Posterior vena cava (tissue), 2 donors: ENCODE measurements at places on chromosomes 5 and 9. TPM values are rescaled to one million over a fixed set of nuclear protein-coding genes. Genes with fewer than 3 reads are reported as not detected.

The CDH9 gene
- not detected for total RNA-seq

- no peak for DNase-seq
Measured at GRCh38 chr5:97021416-97021815, 85.5 kb downstream of the LNPEP start.

The SLU7 gene
- 35.8 TPM for total RNA-seq

GRCh38 chr9:129894120-129894823 lies 59.0 kb downstream of the USP20 start:
- DNase-seq = no peak

The CXXC5 gene
- total RNA-seq = 48.9 TPM

DNA sequence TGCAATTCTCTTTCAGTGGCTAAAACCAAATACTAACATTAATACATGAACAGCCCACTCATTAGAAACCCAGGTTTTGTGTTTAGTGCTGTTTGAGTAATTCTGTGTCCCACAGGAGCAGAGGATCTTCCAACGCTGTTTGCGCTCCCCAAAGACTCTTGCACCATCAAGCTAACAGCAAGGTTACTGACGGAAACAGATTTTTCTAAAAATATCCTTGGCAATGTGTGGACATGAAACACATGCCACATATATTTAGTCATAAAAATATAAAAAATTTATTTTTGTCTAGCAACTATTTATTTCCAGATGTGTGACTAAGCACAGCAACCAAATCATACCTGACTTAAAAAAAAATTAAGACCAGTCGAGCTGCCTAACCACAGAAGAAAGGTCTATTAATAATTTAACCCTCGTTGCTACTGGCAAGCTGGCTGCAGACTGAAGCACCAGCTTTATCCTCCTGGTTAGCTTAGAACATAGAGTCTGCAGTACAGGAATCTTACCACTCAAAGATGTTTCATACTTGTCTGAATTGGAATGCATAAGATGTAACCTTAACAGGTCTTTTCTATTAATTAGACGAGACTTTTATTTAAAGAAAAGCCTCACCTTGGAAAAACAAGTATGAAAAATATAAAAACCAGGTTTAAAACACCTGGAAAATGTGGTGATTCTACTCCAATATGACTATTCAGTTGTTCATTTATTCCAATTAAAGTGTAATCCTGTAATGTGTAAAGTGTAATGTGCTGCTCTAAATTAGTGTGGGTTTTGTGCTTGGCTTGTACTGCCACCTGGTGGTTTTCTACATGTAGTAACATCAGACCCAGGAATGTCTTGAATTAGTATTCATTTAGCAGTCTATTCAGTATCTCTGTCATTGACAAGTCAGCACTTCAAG lies 272.5 kb downstream of the EPB41L4A start:
- no peak for DNase-seq

The INSL6 gene
- not detected for total RNA-seq

- no peak for DNase-seq
Measured at GRCh38 chr9:3517377-3518048, 8.3 kb downstream of the RFX3 start.

The FBXL7 gene
- 29.9 TPM for total RNA-seq

The SPATA6L gene
- total RNA-seq = 3.7 TPM

The PCDHGA5 gene
- total RNA-seq = 3.9 TPM

GRCh38 chr5:140498591-140498990 lies 48.9 kb upstream of the EIF4EBP3 start:
- DNase-seq = no peak

The FOXD4L5 gene
- not detected for total RNA-seq

GRCh38 chr5:71836559-71837112 lies 117.6 kb downstream of the CARTPT start:
- no peak for DNase-seq

DNA sequence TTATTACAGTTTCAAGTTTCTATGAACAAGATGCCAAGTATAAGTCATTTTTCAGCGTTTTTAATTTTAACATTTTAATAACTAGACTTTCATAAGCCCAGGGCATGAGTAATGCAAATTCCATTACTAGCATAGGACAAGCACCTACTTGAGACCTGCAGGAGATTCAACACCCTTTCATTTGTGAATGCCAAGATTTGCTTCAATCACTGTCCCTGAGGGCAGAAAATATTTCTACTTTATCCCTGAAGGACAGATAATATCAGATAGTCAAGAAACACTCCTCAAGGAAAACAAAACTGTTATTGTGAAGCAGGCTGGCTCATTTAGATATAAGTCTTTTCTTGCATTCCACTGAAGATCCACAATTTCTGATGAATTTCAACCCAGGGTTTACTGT lies 27.7 kb upstream of the ZNF622 start:
- DNase-seq = no peak

DNA sequence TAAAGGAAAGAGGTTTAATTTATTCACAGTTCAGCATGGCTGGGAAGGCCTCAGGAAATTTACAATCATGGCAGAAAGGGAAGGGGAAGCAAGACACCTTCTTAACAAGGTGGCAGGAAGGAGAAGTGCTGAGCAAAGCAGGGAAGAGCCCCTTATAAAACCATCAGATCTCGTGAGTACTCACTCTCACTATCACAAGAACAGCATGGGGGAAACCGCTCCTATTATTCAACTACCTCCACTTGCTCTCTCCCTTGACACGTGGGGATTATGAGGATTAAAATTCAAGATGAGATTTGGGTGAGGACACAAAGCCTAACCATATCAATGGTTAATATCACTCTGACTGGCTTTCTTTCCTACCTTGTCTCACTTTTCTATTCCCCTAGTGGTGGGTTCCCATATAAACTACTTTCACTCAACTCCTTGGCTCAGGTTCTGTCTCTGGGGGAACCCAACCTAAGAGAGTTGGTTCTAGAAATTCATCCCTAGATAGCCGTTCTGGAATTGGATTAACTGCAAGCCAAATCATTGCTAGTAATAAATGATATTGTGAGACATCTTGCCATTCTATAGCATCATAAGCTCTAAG lies 749.8 kb upstream of the GRAMD2B start:
- no peak for DNase-seq

The ESM1 gene
- total RNA-seq = 0.19 TPM

DNA sequence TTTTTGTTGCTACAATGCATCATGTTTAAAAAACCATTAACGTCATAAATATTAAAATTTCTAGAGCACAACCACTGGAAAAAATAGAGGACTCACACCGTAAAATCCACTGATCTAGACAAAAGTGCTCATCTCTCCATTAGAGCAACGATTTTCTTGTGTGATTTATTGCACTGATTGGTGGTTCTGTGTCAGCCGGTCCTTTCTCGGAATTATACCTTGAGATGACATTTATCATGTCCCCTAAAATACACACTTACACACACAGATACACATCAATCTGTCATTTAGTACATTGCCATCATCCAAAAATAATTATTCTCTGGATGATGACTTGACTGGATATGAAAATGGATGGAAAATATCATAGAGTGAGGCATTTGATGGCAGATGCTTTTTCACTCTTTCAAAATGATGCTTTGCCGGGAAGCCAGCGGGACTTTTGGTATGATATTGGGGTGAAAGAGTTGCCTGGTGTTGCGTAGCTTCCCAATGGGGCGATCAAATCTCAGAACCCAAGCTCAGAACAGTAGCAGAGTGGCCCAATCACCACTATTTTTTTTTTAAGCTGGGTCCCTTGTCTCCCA lies 226.6 kb downstream of the GAS1 start:
- DNase-seq = no peak

GRCh38 chr5:178546675-178547033 lies 43.5 kb downstream of the COL23A1 start:
- DNase-seq = peak; percentile 30

The CCL21 gene
- total RNA-seq = 143 TPM

- peak; percentile 68 for DNase-seq
Measured at GRCh38 chr9:130626249-130626996, 38.0 kb upstream of the PRDM12 start.

GRCh38 chr9:113593682-113594281 lies 130.3 kb downstream of the RGS3 start:
- peak; percentile 97 for DNase-seq

GRCh38 chr9:1231998-1232919 lies 182.1 kb downstream of the DMRT2 start:
- no peak for DNase-seq

GRCh38 chr5:149240354-149240998 lies 31.2 kb upstream of the AFAP1L1 start:
- peak; percentile 88 for DNase-seq

DNA sequence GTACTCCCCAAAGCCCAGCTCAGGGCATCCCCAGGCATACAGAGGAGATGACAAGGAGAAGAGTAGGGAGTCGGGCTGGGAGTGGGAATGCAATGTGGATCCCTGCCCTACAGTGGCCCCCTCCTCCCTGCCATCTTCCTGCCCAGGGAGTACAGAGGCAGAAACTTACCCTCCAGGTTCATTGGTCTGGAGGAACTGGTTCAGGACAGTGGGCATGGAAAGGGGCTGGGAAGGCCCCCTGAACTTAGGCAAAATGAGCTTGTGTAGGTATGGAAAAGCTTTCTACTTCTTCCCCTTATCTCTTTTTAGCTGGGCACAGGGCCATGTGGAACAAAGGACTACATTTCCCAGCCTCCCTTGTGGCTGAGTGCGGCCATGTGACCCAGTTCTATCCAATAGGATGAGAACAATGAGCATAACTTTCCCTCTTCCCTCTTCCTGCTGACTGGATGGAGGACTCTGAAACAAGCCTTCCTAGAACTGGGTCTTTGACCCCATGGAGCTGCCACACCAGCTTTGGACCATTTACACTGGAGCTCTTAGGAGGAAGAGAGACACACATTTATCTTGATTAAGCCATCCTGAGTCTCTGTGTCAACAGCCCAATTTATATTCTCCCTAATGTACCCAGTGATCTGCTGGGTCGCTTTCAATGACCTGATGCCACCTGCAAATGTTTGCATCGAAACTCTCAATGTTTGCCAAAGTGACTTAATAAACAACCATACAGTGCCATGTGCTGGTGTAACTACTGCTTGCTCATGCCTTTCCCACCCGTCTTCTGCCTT lies 25.0 kb upstream of the HMCN2 start:
- peak; percentile 87 for DNase-seq

The PNPLA7 gene
- total RNA-seq = 3.2 TPM

The PALM2AKAP2 gene
- 65.6 TPM for total RNA-seq

GRCh38 chr9:76297721-76298239 lies 96.4 kb downstream of the RFK start:
- peak; percentile 85 for DNase-seq

- DNase-seq = no peak
Measured at GRCh38 chr9:90894986-90895687, 93.5 kb downstream of the SYK start.

GRCh38 chr9:137320555-137321384 lies 18.7 kb upstream of the NRARP start:
- peak; percentile 76 for DNase-seq

DNA sequence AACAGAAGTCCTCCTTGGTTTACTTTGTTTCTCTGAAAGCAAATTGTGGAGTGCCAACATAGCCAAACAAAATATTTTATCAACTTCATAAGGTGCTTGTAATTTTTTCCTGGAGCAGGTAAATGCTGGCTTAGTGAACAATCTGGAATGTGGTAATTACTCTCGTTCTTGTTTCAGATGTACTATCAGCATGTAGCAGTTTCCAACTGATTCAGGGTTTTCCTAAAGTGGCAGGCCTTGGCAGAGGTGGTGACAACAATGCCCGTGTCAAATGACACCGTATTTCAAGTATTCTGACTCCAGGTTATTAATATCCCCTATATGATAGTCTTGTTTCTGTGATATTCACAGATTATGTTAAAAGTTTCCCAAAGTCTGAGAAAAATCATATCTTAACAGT lies 1.2 kb downstream of the C9orf72 start:
- no peak for DNase-seq

The IGFBPL1 gene
- 2.7 TPM for total RNA-seq

The RLN1 gene
- not detected for total RNA-seq

The GLRA1 gene
- total RNA-seq = not detected

GRCh38 chr5:66529182-66529581 lies 67.0 kb upstream of the MAST4 start:
- no peak for DNase-seq

The ACOT12 gene
- total RNA-seq = 0.14 TPM

The PLGRKT gene
- 19.8 TPM for total RNA-seq

The TSSK1B gene
- not detected for total RNA-seq

The LHX6 gene
- 8.3 TPM for total RNA-seq

The RLN2 gene
- not detected for total RNA-seq

- no peak for DNase-seq
Measured at GRCh38 chr9:18253950-18254349, 220.0 kb upstream of the ADAMTSL1 start.

The SLC34A1 gene
- total RNA-seq = not detected

The POLK gene
- 43.0 TPM for total RNA-seq

The FYB1 gene
- total RNA-seq = 10.1 TPM

DNA sequence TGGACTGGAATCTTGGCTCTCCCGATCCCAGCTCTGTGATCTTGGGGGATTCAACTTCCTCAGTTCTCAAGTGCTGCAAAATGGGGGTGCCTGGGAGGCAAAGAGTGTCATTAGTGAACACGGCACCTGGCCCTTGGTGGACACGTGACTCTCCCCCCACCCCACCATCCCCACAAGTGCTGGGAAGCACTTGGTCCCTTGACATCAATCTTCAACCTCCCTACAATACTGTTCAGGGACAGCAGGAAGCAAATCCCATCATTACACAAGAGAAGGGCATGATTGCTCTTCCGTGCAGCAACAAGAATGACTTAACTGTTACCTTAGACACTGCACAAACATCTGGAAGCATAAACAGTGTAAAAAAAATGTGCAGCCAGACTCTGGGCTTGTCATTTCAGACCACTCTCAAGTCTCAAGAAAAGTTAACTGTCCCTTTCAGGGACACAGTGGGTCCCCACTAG lies 61.4 kb downstream of the PSMB7 start:
- DNase-seq = peak; percentile 58

The PGM5 gene
- total RNA-seq = 235 TPM

DNA sequence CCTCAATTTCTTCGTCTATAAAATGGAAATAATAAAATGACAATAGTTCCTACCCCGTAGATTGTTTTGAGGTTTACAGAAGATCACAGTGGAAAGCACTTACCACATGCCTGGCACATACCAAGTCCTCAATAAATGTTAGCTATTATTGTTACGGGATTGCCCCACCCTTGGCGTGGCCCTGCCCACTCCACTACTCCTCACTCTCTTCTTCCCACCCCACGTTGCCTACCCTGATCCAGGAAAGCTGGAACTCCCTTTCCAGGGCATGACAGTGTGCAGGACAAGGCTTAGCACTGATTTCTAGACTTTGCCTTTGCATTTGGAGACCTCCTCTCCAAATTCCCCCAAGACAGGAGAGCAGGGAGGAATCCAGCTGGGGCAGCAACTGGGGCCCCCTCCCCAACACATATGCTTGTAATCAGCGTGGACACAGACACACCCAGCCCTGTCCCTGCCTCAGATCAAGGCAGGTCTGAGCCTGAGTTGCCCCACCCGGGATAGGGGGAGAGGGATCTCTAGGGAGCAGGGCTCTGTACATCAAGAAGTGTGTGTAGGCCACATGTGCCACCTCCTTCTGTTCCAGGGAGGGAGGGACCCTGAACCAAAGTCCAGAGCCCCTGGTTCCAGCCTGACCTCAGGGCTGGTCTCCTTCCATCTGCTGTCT lies 6.7 kb downstream of the SLC4A9 start:
- peak; percentile 15 for DNase-seq

GRCh38 chr5:10863763-10864383 lies 102.8 kb upstream of the DAP start:
- no peak for DNase-seq
